ENCODE measurements at places on chromosomes 2 and 18.

- no peak for DNase-seq
Observed at GRCh38 chr2:6370753-6371551, 494.8 kb downstream of the CMPK2 start.

- no peak for DNase-seq
Observed at GRCh38 chr2:23092831-23093230, 292.1 kb upstream of the KLHL29 start.

- no peak for DNase-seq
Observed at GRCh38 chr2:72155151-72155550, 7.5 kb upstream of the CYP26B1 start.

- no peak for DNase-seq
Observed at GRCh38 chr2:179435000-179435399, 170.4 kb upstream of the SESTD1 start.

- DNase-seq: no peak
Observed at GRCh38 chr2:168849610-168850009, 40.6 kb downstream of the SPC25 start.

- DNase-seq: no peak
Observed at GRCh38 chr2:38754506-38754905, 3.3 kb upstream of the SRSF7 start.

- no peak for DNase-seq
Observed at GRCh38 chr2:150478200-150478974, 9.1 kb downstream of the RND3 start.

DNA sequence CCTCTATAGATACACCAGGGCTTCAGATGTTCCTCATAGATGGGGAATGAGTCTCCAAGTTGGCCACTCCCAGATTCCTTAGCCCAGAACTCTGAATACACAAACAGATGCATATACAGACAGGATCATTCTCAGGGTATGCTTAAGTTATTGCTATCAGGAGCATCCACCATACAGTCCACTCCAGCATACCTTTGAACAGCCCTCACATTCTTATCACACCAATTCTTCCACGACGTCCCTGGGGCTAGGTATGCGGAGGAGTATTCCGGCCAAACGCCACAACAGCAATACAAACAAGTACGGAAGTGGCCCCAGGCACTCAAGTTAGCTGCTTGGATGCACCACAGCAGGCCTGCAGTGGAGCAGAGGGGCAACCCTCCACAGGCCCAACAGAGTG is 312.5 kb upstream of the CHAC2 start:
- no peak for DNase-seq

DNA sequence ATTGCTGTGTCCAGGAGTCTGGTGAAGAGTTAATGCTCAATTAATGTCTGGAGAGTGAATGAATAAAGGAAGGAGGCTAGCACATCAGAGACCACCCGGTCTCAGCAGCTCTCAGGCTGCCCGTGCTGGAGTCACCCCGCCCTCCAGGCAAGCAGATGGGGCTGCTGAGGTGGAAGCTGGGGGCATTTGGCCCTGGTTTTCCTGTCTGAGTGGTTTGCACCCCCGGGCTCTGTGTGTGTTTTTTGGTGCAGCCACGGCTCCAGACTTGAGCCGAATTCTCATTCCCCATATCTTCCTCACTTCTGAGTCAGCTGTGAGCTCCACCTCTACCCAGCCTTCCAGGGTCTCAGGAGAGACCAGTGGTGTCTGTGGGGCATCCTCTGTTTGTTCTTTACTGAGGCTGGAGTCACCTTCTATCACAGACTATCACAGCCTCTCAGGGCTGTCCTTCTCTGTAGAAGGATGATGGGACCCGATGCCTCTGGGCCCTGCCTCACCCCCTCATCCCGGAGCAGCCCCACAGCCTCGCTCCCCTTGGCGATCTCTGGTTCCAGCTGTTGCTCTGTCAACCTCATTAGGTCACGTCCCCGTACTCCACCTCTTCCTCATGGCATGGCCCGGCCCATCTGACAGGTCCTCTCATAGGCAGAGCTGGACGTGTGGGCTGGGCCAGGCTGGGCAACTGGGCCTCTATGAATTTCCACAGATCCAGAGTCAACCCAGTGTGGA is 60.8 kb downstream of the HS1BP3 start:
- no peak for DNase-seq

DNA sequence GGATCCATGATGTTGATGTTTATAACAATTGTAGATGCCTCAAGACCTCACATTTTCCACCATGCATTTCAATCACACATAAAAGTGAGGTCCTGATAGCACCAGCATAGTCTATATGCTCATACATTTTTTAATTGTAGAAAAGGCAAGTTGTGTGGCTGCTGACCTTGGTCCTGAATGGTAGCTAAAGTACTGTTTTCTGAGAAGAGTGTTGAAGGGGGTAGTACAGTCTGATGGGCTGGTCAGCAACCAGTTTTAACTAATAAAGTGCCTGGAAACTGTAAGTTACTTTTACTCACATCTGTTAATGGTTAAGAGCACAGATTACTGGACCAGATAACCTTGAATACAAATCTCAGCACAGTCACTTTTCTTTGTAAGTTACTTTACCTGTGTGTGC is 15.9 kb downstream of the ZNF638 start:
- no peak for DNase-seq

DNA sequence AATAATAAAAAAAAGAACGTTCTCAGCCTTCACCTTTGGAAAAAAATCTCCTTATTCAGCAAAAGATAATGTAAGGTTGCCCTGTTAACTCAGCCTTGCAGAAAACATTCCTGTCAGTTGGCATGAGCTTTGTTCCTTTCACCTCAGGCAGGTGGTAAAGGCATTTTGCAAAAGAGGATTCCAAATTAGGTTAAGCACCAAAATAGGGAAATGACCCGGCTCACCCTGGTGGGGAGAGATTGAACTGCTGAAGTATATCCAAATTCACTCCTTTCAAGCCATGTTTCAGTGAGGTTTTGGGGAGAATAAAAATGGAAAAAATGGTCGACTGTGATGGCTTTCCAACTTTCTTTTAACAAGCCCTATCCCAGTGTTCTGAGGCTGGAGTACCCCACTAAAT is 1988.8 kb upstream of the PIK3C3 start:
- DNase-seq: no peak

DNA sequence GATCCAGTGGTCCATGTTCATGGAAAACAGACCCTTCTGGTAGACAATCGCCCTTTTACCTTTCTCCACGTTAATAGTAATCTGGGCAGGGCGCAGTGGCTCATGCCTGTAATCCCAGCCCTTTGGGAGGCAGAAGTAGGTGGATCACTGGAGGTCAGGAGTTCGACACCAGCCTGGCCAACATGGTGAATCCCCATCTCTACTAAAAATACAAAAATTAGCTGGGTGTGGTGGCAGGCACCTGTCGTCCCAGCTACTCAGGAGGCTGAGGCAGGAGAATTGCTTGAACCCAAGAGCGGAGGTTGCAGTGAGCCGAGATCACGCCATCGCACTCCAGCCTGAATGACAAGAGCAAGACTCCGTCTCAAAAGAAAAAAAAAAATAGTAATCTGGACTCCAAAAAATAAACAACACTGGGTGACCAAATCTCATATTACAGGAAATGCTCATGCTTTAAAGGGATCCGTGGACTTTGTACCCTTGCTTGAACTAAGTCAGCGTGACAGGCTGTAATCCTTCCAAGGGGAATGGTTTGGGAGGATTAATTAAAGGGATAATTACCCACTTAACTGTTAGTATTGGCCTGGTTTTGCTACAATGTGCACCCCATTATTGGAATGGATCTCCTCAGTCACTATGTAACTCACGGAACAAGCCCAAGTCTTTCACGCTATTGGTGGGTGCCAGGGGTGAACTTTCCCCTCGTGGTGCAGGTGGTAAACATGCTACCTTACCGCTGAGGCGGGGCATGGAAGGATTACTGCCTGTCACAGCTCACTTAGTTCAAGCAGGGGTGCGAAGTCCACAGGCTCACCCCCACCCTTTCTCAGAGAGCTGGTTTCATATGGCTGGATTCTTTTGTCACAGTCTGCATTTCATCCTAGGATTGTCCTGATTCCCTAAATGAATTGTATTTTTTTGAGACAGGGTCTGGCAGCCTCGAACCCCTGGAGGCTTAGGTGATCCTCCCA is 36.7 kb downstream of the PROC start:
- DNase-seq: no peak

DNA sequence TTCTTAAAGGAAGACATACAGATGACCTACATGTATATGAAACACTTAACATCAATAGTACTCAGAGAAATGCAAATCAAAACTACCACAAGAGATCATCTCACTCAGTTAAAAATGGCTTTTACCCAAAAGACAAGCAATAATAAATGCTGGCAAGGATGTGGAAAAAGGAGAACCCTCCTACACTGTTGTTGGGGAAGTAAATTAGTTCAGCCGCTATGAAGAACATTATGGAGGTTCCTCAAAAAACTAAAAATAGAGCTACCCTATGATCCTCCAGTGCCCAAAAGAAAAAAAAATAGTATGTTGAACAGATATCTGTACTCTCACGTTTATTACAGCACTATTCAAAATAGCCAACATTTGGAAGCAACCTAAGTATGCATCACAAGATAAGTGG is 1579.4 kb upstream of the TMEFF2 start:
- DNase-seq: no peak

GRCh38 chr2:181456660-181457120 is 496 bp upstream of the ITGA4 start:
- DNase-seq: peak; percentile 83

DNA sequence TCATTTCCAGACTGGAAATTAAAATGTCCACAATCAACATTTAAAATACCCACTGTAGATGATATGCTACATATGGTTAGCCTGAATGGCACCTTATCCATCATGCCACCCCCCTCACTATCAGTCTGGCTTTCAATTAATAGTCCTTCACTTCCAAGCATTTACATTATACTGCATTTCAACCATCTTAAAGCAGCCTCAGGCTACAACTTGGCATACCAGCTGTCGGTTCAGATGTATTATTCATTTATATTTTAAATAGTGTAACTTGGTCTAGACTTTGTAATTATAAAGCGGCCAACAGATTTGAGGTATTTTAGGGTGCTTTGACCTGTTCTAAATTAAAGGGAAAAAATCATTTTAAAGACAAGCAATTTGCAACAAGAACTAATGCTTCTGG is 2.6 kb downstream of the GCG start:
- no peak for DNase-seq

DNA sequence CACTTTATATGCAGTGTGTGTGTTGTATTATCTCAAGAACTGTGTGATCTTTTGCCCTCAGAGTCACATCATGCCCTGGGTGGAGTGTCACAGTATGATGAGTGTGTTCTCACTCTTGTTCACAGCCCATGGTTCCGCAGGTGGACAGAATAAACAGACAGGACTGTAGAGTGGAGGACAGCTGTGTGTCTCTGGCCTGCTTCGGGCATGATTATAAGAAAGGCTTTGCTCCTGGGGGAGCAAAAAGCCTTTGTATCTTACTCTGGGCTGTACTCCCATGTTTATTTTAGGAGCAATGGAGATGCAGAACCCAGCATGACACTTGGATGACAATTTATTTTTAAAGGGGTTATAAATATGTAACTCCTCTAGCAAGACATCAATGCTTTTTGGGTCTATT is 371.7 kb upstream of the MEX3C start:
- no peak for DNase-seq

- no peak for DNase-seq
Observed at GRCh38 chr2:233418052-233418760, 63.9 kb downstream of the DGKD start.

DNA sequence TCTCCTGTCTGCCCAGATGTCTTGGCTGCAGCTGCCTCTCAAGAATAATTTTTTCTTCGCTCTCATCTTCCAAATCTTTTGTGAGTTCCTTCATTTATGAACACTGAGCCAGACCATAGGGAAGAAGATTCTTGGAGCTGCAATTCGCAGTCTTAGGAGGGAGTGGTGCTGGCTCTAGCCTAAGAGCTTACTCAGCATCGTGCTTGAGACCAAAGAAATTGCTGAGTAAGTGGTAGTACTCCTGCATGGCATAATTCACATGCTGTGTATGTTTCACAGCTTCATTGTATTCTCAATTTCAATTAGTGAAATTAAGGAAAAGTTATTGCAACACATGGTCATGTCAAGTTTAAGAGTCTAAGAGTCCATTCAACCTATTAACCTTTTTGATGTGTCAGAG is 771.7 kb downstream of the ADCYAP1 start:
- no peak for DNase-seq

- DNase-seq: no peak
Observed at GRCh38 chr18:8705961-8706790, 820 bp downstream of the MTCL1 start.
